ENCODE measurements at places on chromosomes 3 and 15. TPM values are rescaled to one million over a fixed set of nuclear protein-coding genes. Genes with fewer than 3 reads are reported as not detected.

GRCh38 chr15:63357061-63357460, 24.6 kb downstream of the CA12 start:
- no peak for DNase-seq

DNA sequence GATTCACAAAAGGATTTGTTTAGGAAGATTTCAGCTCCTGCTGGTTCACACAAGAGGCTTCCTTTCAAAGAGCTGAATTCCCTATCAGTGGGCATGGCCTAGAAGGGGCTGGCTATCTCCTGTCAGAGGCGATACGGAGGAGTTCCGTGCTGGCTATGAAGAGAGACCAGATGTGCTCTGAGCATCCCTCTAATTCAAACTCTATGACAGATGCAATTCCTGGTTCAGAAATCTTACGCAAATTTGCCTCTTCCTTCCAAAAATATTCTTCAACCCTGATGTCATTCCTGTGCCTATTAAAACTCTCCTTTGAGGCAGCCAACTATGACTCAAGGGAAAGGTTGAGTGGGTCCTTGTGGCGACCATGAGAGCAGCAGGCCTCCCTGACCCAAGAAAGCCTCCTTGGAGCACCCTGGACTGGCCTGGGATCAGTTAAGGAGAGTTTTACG, 139.3 kb upstream of the HES1 start:
- DNase-seq: no peak

GRCh38 chr3:189455641-189456417, 175.4 kb upstream of the TP63 start:
- DNase-seq: no peak

Gene PGBD4
- 3.2 TPM for polyA plus RNA-seq

DNA sequence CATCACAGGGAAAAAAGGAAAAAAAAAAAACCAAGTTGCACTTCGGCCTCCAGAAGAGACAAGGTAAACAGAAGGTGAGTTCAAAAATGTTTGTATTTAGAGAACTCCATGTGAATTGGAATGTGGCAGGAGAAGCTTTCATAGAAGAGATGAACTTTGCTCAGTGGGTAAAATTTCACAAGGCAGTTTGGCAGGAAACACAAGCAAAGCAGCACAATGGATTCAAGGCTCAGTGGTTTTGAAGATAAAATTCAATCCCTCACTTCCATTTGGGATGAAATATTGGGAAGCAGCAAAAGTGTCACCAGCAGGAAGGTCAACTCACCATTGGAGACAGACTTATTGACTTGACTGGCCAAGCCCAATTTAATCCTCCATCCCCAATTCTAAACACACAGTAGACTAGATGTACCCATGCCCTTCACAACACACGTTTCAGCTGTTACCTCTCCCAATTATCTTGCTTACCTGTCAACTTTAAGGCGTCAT, 256.7 kb upstream of the ICE2 start:
- no peak for DNase-seq

DNA sequence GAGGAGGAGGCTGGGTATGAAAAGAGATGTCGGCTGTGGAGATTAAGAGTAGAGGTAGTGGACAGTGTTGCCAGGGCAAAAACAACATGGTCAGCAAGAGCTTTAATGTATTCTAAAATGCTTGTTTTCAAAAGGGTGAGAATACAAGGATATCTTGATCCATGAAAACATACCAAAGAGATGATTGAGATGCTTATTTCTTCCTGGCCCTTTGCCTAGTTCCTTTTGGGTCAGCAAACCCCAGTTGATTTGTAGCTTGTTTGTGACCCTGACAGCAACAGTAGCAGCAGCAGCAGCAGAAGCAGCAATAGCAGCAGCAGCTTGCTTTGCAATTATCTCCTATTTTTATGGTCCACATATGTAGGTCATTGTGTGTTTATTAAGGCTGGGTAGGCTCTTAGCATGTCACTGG, 337.3 kb downstream of the LPP start:
- no peak for DNase-seq

- DNase-seq: no peak
These were observed 37.9 kb upstream of the NR2F2 start for GRCh38 chr15:96292635-96293034.

- DNase-seq: no peak
These were observed 15.3 kb downstream of the ZXDC start for GRCh38 chr3:126460381-126460780.

GRCh38 chr15:88512601-88513000, 33.9 kb downstream of the DET1 start:
- DNase-seq: no peak

- DNase-seq: no peak
These were observed 70.8 kb downstream of the TMCC1 start for GRCh38 chr3:129822679-129823078.

Gene NANOGP8
- polyA plus RNA-seq: not detected

Gene CHRNA7
- polyA plus RNA-seq: not detected

DNA sequence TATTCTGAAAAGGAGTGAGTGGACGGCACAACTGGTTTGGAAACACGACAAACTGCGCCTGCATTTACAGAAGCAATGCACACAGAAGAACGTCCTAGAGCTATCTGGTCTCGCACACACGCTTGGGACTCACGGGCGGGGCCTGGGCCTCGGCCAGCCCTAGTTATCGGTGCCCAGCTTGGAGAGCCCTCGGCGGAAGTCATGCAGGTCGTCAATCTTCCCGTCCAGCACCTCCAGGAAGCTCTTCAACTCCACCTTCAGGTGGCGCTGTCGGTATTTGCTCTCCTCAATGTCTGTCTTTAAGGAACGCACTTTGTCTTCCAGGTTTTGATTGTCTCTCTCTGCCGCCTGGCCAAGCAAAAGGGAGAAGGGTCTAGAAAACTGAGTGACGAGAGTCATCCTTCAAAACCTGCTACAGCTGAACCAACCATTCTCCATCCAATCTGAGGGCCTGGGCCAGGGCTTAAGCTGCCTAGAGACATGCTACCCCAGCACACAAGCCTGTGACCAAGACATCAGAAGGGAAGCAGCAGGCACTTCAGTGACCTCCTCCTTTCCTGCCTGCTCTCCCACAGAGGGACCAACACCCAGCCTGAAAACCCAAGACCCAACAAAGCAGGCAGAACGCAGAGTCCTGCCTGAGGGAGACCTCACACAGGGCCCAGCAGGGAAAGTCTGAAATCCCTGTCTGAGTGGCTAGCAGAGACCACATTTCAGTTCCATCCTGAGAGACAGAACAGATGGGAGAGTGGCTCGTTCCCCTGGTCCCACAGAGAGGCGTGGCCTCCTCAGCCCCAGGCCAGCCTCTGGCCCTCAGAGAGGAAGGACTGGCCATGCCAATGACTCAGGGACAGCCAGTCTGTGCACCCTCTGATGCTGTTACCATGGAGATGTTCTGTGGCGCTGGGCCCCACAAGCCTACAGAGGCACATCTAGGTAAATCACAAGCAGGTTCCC, 40.4 kb downstream of the WHAMM start:
- DNase-seq: peak; percentile 99

DNA sequence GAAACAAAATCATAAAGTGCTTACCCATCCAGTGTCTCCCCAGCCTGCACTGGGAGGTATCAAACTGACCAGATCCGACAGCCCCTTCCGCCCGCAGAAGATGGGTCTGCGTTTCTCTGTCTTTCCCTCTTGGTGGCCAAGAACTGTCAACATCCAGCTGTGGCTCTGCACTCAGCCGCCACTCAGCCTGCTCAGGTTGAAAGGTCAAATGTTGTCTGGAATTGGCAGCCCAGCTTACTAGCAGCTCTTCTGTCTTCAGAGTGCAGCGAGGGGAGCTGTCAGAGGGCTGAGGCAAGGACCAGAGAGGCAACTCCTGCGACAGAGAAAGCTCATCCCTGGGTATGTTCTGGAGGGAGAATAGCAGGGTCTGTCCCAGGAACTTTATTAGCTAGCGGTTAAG, 45.4 kb downstream of the GOLGA6L2 start:
- DNase-seq: no peak

Gene CTSH
- 326 TPM for polyA plus RNA-seq

Gene CD200
- polyA plus RNA-seq: not detected

DNA sequence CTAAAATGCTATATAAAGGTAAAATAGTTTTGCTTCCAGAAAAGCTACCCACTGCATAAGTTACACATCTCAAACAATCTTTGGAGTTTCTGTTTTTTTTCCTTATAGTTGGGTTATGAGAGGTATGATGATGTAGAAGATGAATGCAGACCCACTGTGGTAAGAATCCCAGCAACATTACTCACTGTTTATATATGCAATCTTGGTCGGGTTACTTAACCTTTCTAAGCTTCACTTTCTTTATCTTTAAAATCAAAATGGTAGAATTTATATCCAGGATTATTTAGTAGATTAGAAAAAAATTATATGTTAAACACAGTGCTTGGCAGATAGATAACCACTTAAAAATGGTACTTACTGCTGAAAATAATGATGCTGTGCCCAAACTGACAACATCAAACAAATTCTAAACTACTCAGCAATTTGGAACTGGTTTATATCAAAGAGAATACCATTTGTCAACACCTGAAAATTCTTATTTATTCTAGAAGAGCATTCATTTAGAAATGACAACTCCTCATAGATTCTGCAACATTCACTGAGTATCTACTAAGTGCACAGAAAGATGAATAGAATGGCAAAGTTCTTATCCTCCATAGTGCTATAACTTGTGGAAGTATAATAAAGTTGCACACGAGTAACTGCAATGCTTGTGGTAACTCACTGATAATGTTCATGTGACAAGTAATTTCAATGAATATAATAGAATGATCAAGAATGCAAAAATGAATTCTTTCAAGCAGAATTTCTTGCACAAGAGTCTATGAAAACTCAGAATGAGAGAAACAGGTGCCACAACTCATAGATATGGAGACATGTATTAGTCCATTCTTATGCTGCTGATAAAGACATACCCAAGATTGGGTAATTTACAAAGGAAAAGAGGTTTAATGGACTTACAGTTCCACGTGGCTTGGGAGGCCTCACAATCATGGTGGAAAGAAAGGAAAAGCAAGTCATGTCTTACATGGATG, 129.0 kb upstream of the SLC7A14 start:
- no peak for DNase-seq

DNA sequence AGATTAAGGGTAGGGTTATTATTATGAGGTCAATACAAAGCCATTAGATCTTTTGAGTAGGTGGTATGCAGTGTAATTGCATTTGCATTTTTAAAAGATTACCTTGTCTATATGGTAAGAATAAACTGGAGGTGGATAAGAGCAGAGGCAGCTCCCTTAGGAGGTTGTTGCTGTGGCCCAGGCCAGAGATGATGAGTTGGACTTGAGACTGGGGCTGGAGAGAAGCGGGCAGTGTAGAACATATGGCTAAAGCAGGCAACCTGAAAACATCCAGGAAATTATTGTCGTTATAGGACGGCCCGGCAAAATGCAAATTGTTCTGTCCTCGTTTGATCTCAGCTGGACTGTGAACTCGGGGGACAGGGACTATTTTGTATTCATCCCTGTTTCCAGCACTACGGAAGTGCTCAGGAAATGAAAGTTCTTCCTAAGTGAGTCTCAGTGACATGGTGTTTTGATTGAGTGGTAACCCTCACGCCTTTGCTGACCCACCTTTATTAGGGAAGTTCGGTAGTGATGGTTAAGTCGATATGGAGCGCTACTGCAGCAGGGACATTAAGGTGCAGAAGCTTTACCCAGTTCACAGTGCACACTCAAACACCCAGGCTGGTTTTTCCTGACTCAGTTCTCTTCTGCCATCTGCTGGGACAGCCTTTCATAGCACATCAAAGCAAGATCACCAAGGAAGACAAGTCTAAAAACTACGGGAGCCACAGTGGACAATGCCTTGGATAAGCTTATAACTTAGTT, 27.2 kb upstream of the VPS33B start:
- DNase-seq: peak; percentile 27

Gene FBXO40
- not detected for polyA plus RNA-seq

- DNase-seq: no peak
These were observed 27.0 kb upstream of the APH1B start for GRCh38 chr15:63250312-63250965.

- DNase-seq: no peak
These were observed 13.0 kb upstream of the NTRK3 start for GRCh38 chr15:88269356-88270062.

DNA sequence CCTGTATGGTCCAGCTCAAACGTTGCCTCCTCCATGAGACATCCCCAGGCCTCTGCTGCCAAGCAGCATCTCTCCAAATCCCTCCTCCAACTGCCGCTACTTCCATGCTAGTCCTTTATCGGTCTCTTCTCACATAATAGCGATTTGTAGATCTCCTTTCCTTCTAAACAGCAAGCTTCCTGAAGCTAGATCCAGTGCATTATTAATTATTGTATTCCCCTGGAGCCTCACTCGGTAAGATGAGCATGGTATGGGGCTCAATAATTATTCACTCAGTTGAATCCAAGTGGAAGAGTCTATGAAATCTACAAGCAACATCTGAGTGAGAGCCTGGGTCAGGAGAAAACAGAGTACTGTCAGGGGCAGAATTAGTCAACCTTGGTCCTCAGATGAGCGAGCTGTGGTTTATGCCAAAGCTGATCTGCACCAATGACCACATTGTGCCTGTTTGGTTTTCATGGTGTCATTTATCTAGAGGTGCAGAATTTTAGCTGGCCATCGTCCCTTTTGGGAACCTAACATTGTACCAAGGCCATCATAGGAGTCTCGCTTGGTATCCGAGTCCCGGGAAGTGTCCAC, 93.8 kb upstream of the UBE2E1 start:
- DNase-seq: no peak
